ENCODE measurements at places on chromosomes 2 and 18.

DNA sequence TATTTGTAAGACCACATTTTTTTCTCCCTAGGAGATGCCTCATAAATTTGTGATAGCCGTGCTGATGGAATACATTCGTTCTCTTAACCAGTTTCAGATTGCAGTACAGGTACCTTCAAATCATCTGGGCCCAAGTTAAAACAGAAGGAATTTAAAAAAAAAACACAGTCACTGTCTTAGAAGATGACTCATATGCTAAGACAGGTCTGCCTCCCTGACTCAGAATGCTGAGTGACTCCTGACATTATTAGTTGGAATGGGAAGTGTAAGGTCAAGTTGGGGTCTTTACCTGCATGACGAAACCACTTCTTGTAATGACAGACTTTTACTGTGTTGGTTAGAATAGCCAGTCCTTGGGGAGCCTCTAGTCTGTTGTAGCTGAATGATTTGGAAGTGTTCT lies 26.3 kb downstream of the RMC1 start:
- H3K4me3 ChIP-seq = no peak overlapping the region
- DNase-seq = no peak
- no peak overlapping the region for H3K27ac ChIP-seq
- H3K36me3 ChIP-seq = peaks cover 5% of the 10 kb centered on the region

DNA sequence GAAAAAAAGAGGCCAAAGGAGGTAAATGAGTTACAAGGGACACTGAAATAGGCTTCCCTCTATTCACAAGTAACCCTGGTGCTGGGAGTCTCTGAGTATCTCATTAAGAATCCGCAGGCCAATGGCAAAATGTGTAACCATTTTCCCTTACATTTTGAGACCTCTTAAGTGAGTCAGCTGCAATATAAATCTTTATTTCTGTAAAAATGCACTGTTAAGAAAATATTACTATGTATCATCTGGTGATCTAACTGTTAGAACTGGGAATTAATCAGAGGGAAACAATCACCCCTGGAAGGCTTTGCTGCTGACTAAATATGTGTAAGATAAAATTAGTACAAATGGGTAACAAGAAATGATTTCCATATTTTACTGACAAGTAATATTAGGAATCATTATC lies 483.1 kb upstream of the CHST9 start:
- no peaks in the 10 kb centered on the region for H3K36me3 ChIP-seq
- no peaks in the 10 kb centered on the region for H3K27me3 ChIP-seq
- H3K27ac ChIP-seq = no peak overlapping the region
- H3K4me1 ChIP-seq = no peaks in the 10 kb centered on the region
- no peak for DNase-seq

DNA sequence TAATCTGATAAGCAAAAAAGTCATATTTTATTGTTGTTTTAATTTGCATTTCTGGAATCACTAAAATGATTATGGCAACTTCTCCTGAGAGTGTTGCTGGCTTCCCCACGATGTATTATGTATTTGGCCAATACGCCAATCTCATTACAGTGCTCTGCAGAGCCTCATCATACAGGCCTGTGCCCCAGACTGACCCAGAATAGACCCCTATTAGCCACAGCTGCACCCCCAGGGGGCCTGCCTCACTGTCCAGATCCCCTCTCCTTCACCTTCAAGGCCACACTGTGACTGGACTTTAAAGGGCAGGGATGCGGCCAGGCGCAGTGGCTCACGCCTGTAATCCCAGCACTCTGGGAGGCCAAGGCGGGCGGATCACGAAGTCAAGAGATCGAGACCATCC lies 17.4 kb upstream of the COX7A2L start:
- H3K27ac ChIP-seq = no peak overlapping the region
- no peak overlapping the region for H3K4me3 ChIP-seq
- no peaks in the 10 kb centered on the region for H3K27me3 ChIP-seq
- H3K4me1 ChIP-seq = no peaks in the 10 kb centered on the region
- no peak for DNase-seq

DNA sequence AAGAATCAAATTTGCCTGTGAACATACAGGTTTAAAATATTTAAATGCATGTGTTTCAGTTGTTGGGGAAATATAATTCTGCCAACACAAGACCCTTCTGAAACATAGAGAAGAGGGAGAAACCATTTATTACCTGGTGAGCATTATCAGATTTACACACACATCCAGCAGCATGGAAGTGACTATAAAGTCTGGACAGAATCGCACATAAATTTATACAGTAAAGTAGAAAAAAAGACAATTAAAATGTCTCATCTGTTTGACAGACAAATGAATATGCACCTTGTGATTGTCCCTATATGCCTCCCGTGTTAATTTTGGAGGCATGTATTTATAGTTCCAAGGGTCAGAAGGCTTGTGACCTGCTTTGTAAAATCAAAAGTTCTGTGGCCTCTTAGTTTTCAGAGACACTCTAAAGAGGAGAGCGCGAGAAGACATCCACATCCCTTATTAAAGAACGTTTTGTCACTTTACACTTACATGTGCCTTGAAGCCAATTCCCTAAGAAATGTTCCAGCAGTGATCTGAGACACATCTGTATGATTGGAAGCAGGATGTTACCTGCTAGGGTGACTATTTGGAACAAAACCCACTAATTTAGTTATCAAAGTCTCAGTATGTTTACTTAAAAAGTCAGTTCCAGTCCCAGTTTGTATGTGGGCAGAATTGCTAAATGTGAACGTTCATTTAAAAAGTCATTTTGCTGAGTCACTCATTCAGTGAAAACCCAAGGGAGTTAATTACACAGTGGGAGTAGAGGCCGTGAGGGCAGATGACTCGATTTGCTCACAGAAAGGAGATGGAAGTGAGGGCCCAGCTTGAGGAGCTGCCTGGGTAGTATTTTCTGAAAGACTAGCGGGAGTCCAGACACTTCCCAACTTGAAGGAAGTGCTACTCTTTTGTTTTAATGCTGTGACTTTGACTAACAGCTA lies 527.6 kb upstream of the MEX3C start:
- no peaks in the 10 kb centered on the region for H3K27me3 ChIP-seq
- H3K36me3 ChIP-seq = no peaks in the 10 kb centered on the region
- no peaks in the 10 kb centered on the region for H3K4me1 ChIP-seq
- no peak overlapping the region for H3K4me3 ChIP-seq

GRCh38 chr2:66547118-66547517 lies 112.2 kb downstream of the MEIS1 start:
- no peaks in the 10 kb centered on the region for H3K27me3 ChIP-seq
- no peaks in the 10 kb centered on the region for H3K4me1 ChIP-seq
- no peak for DNase-seq
- H3K27ac ChIP-seq = no peak overlapping the region
- no peak overlapping the region for H3K4me3 ChIP-seq
- H3K36me3 ChIP-seq = no peaks in the 10 kb centered on the region

DNA sequence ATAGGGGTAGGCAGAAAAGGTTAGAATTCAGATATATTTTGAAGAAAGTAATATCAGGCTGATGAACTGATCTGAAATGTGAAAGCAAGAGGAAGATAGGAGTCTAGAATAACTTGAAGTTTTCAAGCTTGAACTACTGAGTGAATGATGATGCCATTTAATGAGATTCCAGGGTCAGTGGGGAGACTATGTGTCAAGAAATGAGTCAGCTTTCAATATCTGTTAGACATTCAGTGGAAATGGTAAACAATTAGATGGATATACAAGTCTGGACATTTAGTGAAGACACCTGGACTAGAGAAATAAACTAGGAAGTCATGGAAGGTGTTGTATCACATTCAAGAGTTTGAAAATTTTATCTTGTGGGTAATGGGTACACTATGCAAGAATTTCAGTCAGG lies 326.9 kb downstream of the FSIP2 start:
- no peak for DNase-seq
- H3K36me3 ChIP-seq = no peaks in the 10 kb centered on the region
- no peaks in the 10 kb centered on the region for H3K4me1 ChIP-seq
- no peak overlapping the region for H3K27ac ChIP-seq
- no peak overlapping the region for H3K4me3 ChIP-seq

DNA sequence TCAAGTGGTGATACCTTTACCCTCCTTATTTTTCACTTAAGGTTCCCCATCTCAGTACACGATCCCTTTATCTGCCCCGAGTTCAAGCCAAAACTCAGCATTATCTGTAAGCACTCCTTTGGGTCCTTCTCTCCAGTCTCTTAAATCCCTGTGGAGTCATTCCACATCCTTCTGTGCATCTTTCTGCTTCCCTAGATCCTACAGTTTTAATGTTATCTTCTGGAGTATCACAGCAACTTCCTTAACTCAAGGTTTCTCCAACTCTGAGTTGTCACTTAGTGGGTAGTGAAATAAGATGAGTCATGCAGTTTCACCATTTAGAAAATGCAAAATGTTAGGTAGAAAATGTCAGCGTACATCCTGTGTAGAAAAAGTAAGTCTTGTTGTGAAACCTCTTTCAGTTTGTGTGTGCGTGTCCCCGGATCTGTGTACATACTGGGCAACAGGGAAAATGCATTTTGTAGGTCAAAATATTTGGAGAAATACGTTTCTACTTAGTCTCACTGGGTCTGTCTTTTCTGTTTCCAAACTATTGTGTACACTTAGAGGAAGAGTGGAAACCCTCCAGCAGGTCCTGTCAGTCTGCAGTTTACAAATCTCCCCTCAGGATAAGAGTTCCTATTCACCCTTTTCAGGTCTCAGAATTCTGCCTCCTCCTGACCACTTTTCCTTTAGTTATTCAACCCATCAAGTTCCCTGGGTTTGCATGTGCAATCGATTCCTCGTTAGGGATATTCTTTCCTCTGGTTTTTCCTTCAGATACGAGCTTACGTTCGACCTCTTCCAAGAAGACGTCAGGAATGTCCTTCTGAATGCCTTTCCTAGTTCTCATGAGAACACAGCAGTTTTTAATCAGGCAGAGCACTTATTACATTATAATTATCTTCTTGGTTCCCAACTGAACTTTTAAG lies 154.8 kb downstream of the TGIF1 start:
- no peaks in the 10 kb centered on the region for H3K27me3 ChIP-seq
- H3K36me3 ChIP-seq = no peaks in the 10 kb centered on the region
- H3K4me1 ChIP-seq = peaks cover 3% of the 10 kb centered on the region
- DNase-seq = no peak
- peak overlapping the region; percentile 21 for H3K4me3 ChIP-seq
- peak overlapping the region; percentile 87 for H3K27ac ChIP-seq

GRCh38 chr2:216117561-216118340 lies 8.6 kb downstream of the XRCC5 start:
- no peak for DNase-seq
- no peak overlapping the region for H3K27ac ChIP-seq
- H3K36me3 ChIP-seq = no peaks in the 10 kb centered on the region
- H3K4me1 ChIP-seq = peaks cover 15% of the 10 kb centered on the region

DNA sequence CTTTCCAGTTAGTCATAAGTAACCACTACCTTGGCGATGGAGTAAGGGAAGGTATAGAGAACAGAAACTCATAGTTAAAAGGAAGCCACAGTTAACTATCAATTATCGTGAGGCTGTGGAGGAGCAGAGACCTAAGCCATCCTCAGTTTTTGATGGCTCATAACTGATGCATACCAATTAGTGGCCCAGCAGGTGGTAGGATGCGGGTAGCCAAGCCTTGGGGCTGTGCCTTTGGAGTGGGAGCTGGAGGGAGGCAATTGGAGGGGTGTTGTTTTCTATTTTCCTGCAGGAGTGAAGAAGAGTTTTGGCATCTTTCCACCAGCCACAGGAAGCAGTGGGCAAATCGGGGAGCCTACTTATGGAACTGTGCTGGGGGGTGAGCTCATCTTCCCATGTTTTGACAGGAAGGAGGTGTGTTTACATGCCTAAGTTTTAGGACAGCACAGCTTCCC lies 194.8 kb downstream of the TPGS2 start:
- no peaks in the 10 kb centered on the region for H3K4me1 ChIP-seq
- H3K27me3 ChIP-seq = no peaks in the 10 kb centered on the region
- no peak overlapping the region for H3K27ac ChIP-seq
- no peak for DNase-seq
- H3K4me3 ChIP-seq = no peak overlapping the region

DNA sequence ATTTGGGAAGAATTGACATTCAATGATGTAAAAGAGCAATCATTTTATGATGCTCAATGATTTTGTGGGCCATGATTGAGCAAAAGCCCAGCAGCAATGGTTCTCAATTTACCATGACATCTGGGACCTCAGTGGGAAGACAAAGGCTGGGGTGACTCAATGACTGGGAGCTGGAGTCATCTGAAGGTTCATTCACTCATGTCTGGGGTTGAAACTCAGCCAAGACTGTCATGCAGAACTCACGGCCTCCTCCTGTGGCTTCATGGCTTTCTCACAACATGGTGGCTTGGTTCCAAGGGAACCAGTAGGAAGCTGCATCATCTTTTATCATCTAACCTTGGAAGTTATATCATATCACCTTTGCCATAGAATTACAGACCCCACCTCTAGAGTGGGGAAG lies 45.1 kb upstream of the CD226 start:
- no peak for DNase-seq
- no peaks in the 10 kb centered on the region for H3K36me3 ChIP-seq
- no peak overlapping the region for H3K27ac ChIP-seq
- H3K4me3 ChIP-seq = no peak overlapping the region
- H3K27me3 ChIP-seq = no peaks in the 10 kb centered on the region

DNA sequence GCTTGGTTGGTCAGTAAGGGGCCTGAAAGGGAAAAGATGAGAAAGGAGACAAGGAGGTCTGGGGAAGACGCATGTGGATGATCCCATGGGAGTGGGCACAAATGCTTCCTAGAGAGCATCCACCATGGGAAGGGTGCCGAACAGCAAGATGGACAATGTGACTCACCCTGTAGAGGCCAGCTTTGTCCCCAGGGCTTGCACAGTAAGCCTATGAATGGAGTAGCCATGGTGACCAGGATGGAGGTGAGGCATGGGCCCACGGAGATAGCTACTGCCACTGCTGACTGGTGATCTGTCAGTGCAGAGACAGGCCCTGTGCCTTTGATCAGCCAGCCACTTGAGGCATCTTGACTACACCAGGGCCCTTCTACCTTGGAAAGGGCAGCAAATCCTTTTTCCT lies 172.6 kb downstream of the HAUS1 start:
- H3K27ac ChIP-seq = no peak overlapping the region
- no peak overlapping the region for H3K4me3 ChIP-seq
- no peak for DNase-seq
- H3K4me1 ChIP-seq = peaks cover under 1% of the 10 kb centered on the region
- H3K36me3 ChIP-seq = no peaks in the 10 kb centered on the region
